M059J (cell line): ENCODE measurements at places on chromosomes 16 and 17. TPM values are rescaled to one million over a fixed set of nuclear protein-coding genes. Genes with fewer than 3 reads are reported as not detected.

The ETV4 gene
- total RNA-seq: 4.2 and 6.9 TPM in 2 replicates

DNA sequence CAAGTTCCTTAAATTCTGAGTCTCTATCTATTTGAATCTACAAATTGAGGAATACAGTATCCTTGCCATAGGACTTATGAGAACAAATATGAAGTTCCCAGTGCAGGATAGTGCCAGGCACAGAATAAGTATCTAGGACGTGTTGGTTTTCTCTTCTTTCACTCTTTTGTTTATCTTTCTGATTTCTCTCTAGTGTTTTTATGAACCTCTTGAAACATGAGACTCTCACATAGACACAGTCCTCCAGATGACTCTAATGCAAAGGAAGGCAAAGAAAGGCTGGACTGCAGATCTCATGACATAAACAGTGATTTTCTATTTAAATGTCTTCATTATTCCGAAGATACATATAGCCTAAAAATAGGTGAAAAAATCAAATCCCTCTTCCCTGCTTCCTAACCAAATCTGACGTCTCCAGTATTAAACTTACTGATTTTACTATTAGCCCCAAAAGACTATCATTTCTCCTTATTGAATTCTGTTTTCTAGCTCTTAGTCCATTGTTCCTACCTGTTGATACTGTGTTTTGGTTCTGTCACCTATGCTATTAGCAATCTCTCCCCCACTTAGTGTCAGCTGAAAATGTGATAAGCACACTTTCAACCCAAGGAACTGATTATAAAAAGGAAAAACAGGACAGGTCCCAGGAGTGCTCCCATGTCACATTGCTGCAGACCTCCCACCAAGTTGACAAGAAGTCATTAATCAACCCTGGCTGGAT lies 24.9 kb upstream of the ADAMTS18 start:
- peak; percentile 7 for DNase-seq

DNA sequence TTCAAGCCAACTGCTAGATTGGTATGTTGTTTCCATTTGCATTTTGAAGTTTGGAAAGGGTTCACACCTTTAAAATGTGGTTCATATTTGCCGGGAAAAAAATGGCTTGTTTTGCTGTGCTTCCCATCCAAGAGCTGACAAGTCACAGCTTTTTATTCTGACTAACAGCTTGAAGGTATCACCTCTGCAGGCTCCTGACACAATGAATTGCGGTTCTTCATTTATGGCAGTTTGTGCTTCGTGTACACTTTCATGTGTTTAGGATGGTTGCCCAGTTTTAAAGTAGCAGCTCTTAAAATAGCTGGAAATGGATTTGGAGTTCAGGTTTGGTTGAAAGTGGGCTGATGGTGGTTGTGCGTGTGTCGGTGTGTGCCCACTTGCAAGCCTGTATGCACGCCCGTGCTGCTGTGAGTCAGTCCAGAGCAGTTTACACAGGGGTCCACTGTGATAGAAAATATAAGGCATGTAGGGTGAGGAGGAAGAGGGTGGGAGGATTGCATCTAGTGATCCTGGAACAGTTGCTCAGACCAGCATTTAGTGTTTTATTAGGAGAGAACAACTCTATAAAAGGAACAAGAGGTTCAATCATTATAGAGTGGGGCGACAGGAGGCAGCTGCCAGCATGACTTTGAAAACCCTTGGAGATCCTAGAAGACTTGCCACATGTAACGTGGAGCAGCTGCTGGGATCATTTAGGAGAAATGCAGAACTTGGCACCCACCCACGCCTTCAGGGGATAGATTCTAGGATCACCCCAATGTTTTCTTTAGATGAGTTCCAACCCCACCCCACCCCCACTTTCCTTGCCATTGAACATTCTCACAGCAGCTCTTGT lies 108.0 kb upstream of the TBX2 start:
- DNase-seq: peak; percentile 44

- DNase-seq: peak; percentile 85
Observed at GRCh38 chr16:83954577-83955016, 1.6 kb downstream of the OSGIN1 start.
